ENCODE measurements at places on chromosomes 11 and 22.

- DNase-seq = no peak
These were observed 306.7 kb upstream of the MTNR1B start for GRCh38 chr11:92662601-92663360.

DNA sequence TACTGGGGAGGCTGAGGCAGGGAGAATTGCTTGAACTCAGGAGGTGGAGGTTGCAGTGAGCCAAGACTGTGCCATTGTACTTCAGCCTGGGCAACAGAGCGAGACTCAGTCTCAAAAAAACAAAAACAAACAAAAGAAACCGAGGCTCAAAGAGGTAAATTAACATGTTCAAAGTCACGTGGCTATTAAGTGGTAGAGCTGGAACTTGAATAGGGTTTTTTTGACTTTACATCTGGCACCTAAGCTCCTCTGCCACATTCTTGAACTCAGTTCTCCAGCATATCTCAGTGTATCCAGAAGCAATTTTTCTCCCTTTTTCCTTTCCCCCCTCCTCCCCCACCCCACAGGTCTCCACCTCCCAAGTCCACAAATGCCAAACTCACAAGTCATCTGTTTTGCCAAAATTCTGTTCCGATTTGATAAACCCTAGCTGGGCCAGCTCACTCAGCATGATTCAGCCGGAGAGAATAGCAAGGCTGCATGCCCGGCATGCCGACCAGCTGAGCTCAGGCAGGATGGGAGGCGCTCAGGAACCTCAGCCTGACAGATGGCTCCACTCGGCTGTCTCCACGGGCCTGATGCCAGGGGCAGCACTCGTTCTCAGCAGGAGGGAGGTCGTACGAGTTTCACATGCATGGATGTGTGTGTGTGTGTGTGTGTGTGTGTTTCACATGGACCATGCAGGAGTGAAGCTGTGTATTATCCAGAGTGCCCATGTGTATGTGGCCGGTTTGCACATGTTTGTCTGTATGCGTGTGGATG is 63.2 kb upstream of the RRAS2 start:
- DNase-seq = peak; percentile 75

GRCh38 chr11:61541598-61541997 is 33.0 kb downstream of the LRRC10B start:
- DNase-seq = no peak

GRCh38 chr22:34036931-34037330 is 116.7 kb upstream of the LARGE1 start:
- DNase-seq = no peak

- no peak for DNase-seq
These were observed 114.8 kb downstream of the GRM5 start for GRCh38 chr11:88950975-88951374.

- no peak for DNase-seq
These were observed 7.6 kb upstream of the POU2AF1 start for GRCh38 chr11:111386611-111387150.

- DNase-seq = no peak
These were observed 9.9 kb downstream of the NARS2 start for GRCh38 chr11:78564490-78565467.

DNA sequence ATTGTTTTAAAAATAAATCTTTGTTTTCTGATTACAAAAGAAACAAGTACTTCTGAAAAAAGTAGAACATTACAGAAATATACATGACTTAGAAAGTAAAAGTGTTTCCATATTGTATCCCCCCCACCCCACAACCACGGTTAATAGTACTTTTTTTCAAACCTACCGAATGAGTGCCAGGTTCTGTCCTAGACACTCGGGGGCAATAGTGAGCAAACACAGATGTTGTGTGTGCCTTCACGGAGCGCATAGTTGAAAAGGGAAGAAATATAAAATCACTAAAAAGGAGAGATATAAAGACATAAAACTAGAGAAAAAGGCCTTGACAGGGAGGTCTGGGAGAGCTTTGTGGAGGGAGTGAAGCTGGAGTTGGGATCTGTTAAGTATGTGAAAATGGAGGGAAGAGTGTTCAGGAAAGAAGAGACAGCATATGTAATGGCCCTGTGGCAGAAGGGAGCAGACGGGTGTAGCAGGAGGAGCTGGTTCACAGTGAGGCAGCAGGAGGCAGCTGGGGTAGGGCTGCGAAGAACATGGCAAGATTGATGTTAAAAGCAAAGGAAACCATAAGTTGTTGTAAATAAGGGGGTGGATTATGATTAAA is 42.1 kb upstream of the ALX4 start:
- no peak for DNase-seq

- no peak for DNase-seq
These were observed 168.2 kb downstream of the KIRREL3 start for GRCh38 chr11:126832387-126832786.

- no peak for DNase-seq
These were observed 35.1 kb downstream of the THOC5 start for GRCh38 chr22:29518427-29518826.

- no peak for DNase-seq
These were observed 7.4 kb downstream of the USP2 start for GRCh38 chr11:119373921-119374631.

- no peak for DNase-seq
These were observed 13.5 kb downstream of the NUMA1 start for GRCh38 chr11:72066855-72067254.

DNA sequence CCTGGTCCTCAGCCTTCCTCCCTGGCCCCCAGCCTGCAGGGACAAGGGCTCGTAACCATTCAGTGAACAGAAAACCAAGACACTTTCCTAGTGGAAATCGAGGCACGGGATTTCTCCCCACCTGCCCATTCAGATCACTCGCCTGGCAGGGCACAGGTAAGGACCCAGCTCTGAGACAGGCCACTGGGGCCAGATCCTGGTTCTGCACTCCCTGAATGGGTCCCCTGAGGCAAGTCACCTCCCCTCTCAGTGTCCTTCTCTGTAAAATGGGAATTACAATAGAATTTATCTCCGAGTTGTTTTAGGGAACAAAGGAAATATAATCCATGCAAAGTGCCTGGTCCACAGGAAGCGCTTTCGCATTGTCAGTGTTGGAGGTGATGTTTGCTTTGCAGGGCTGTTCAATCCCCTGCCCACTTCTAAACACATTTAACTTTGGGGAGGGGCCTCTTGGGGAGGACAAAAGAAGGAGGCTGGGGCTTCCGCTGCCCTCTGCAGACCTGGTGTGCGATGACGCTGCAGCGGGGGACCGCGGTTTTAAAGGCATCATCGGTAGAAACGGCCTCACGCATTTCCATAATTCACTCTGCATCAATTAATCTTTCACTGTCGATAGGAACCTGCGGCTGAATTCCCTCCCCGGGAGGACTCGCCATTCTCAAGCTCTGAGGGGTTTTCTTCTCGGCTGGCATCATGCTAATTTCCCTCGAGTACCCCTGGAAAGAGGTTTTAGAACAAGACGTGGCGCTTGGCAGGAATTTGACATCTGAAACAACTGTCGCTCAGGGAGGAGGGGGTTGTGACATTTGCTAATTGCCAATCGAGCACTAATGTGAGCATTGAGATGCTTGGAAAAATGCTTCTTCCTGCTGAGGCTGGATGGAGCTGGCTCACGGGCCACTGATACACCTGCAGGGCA is 70.4 kb upstream of the FGF3 start:
- DNase-seq = no peak

GRCh38 chr11:117009905-117010605 is 88.2 kb downstream of the SIK3 start:
- DNase-seq = no peak

DNA sequence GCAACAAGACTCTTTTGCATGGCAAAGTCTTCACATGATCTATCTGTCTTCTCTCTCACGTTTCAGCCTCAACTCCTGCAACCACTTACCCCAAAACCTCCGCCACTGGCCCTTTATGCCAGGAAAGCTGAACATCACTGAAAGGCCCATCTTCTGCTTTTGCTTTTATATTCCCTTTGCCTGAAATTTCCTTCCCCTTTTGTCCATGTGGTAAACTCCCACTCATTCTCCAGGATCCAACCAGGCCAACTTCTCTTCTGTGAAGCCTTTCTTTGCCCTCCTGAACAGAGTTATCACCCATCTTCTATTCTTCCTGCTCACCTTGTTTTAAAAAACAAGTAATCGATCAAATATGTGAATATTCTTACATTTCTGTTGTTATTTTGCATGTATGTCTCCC is 117.8 kb downstream of the WNT11 start:
- DNase-seq = no peak
